Omental fat pad (tissue), 4 donors: ENCODE measurements at places on chromosomes 5 and 9. TPM values are rescaled to one million over a fixed set of nuclear protein-coding genes. Genes with fewer than 3 reads are reported as not detected.

- DNase-seq: no peak
These were observed 287.7 kb downstream of the FBXL7 start for GRCh38 chr5:15787681-15788080.

- no peak for DNase-seq
These were observed 134.8 kb upstream of the CD180 start for GRCh38 chr5:67331296-67331925.

DNA sequence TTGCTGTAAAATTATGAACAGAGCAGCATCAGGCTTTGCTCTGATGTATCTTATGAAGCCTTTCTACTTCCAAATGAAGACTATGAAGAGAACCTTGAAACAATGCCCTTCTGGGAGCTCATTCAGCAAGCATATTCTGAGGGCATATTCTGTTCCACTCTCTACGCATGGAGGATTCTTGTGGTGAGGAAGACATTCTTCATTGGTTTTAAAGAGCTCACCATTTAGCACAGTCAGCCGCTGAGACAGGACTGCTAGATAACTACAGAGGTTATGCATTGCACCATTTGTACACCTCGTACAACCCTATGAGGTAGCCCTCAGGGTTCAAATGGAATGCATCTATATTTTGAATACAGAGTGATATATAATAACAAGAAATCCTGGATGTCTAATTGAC lies 61.0 kb downstream of the INVS start:
- no peak for DNase-seq

Gene CCL27
- not detected for total RNA-seq

GRCh38 chr5:153900703-153901395 lies 137.9 kb downstream of the FAM114A2 start:
- DNase-seq: no peak

Gene OLFML2A
- total RNA-seq: 14.0 TPM

Gene ZFR
- total RNA-seq: 98.4 TPM

GRCh38 chr9:92293075-92293354 lies 482 bp downstream of the IARS1 start:
- DNase-seq: no peak

Gene ELAVL2
- total RNA-seq: not detected

DNA sequence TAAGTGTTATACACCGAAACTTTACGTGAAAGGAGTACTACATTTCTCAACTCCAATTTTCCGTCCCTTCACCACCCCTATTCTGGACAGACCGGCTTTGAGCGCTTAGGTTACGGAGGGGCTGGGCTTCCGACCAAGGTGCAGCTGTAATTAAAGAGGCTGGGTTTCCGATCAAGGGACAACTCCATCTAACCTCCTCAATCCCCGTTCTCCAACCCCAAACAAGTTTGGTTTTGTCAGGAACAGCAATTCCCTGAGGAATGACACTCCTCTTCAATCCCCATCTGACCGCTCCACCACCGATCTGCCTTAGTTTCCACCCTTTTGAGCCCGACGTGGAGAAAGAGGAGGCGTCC lies 577 bp downstream of the TUT7 start:
- no peak for DNase-seq

DNA sequence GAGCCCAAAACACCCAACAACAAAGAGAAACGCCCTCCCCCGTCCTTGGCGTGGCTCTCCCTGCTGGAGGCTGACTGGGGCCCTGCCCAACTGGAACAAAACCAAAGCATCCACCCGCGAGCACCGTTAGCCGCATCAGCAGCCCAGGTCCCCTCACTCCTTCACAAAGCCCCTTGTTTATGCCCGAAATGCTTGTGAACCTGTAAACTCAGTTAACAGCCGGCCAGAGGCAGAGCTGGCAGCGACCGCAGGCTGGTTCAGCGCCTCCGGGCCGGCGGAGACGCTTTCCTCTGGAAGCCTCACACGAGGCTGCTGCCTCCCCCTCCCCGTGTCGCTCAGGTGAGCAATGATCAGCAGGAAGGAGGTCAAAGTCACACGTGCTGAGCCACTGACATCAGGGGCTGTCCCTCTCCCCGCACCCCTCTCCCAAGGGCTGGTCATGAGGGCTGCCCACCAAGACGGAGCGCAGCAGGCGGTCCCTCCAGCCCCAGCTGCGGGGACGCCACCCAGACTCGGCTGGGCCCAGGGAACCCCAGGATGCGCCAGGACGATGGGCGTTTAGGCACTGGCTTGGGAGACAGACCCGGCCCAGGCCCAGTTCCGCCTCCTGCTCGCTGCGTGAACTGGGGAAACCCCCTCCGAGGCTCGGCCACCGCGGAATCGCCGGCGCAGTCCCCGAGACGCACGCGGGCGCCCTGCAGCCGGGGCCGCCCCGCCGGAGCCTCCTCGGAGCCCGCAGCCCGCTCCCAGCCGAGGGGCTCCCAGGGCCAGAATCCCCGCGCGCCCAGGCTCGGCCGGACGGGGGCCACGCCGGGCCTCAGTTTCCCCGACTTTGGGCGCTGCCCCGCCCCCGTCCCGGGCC lies 563 bp downstream of the SNAPC4 start:
- no peak for DNase-seq

Gene PCDHA12
- 0.79 TPM for total RNA-seq

Gene LRRC19
- not detected for total RNA-seq

DNA sequence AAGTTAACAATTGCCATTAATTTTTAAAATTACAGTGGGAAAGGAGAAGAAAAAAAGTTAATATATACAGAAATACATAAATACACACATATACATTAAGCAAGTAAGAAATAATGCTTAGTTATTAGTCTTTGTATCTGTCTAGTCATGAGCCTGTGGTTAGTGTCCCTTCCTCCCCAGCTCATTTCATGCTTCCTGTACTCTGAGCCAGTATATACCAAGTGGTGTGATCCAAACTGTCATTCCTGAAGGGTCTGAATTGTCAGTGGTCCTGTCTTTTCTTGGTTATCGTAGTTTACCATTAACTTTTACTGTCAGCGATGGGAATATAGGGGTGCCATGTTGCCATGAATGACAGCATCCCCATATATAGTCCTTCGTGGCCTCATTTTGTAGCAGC lies 24.2 kb upstream of the STOM start:
- no peak for DNase-seq

Gene LCN12
- total RNA-seq: not detected

DNA sequence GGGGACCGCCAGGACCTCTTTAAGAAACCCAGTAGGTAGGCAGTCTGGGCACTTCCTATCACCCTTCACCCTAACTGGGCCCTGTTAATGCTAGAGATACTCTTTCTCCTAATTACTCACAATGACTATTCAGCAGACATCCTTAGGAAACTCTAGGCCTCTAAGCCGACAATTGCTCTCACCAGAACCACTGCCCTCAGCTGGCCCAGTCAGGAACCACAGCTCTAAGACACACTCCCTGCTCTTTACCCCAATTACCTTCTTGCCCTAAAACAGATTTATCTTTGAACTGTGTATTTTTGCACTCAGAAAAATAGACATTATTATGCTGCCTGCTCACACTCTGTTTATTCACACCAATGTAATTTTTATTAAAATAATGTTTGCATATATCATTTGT lies 432.6 kb upstream of the SLC30A5 start:
- DNase-seq: no peak

DNA sequence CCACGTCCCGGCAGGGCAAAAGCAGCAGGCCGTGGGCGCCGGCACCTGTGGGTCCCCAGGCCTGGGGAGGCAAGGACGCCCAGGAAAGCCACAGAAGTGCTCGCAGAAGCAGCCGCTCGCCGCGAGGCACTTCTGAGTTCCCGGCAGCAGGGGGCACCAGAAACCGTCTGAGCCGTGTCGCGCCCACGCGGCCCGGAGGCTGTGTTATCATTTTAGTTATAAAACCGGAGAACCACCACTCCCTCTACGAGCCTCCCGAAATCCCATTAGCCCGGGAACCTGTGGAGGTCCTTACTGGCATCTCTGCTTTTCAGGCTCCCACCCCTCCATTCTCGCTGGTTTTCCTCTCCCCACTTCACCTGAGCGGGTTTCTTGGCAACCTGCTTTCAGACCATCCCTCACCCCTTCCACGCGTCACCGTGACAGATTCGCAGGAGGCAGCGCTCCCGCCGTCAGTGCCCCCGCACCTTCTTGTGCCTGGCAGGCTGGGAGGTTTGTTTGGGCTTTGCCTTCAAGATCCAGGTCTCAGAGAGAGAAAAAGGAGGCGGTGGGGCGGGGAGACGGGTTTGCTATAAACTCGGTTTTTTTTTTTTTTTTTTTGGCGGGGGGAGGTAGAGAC lies 2.3 kb downstream of the GDNF start:
- DNase-seq: peak; percentile 48

Gene PROB1
- 2.0 TPM for total RNA-seq
